Spleen (tissue), 13 donors: ENCODE measurements at places on chromosomes 7 and 10. TPM values are rescaled to one million over a fixed set of nuclear protein-coding genes. Genes with fewer than 3 reads are reported as not detected.

- H3K4me1 ChIP-seq = peaks cover 29% of the 10 kb centered on the region
- H3K27me3 ChIP-seq = no peaks in the 10 kb centered on the region
- H3K4me3 ChIP-seq = no peak overlapping the region
- no peak overlapping the region for H3K27ac ChIP-seq
These were observed 60.2 kb downstream of the WIPF3 start for GRCh38 chr7:29866490-29866930.

DNA sequence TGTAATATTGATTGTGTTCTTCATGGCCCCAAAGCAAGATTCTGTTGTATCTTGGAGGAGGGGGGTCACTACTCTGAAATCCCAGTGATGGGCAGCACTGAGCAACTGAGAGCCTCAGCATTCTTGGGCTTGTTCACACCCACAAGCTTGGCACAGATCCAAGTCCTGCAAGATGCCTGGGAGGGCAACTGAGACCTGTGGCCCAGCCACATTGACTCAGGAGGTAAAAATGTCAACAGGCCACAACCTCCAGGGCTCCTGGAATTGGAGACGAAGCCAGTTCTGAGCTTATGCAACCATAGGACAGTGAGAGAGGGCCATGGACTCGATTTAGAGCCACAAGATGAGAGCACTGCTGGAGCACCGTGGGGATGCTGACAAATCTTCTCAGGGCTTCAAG is 3.1 kb upstream of the DOCK1 start:
- peaks cover 9% of the 10 kb centered on the region for H3K4me1 ChIP-seq
- no peaks in the 10 kb centered on the region for H3K27me3 ChIP-seq
- H3K27ac ChIP-seq = no peak overlapping the region
- peak; percentile 35 for DNase-seq

DNA sequence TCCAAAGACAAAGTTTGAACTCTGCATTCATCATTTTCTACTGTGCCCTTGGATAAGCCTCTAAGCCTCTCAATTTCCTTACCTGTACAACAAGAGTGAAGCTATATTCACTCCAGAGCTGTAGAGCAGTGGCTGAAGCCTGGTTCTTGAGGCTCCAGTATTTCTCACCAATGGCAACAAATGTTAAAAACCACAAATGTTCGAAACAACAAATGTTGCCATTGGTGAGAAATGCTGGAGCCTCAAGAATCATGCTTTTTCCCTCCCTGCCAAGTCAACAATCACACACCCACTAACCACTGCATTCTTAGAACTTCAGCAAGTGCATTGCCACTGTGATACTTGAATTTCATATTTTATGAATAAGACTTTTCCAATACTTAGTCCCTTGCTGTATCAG is 237.9 kb downstream of the TMEM26 start:
- H3K4me3 ChIP-seq = no peak overlapping the region
- H3K27me3 ChIP-seq = no peaks in the 10 kb centered on the region
- no peak for DNase-seq
- H3K27ac ChIP-seq = no peak overlapping the region
- no peaks in the 10 kb centered on the region for H3K4me1 ChIP-seq
- H3K36me3 ChIP-seq = no peaks in the 10 kb centered on the region

DNA sequence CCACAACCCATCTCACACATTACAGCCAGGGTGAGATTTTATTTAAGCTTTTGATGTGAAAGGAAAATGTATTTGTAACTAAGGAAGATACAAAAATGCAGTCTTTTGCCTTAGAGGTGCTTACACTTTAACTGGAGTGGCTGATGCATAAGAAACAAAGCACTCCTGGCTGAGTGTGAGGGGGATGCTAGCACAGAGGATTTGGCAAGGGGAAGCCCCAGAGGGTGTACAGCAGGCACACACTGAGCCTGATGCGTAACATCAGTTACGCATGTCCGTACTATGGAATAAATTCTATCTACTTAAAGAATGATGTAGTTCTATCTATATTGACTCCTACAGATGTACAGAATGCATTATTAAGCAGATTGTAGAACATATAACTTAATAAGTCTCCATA is 17.8 kb downstream of the GIMAP8 start:
- H3K4me3 ChIP-seq = no peak overlapping the region
- no peak overlapping the region for H3K27ac ChIP-seq
- peaks cover 63% of the 10 kb centered on the region for H3K4me1 ChIP-seq
- H3K36me3 ChIP-seq = peaks cover 76% of the 10 kb centered on the region
- DNase-seq = no peak

- H3K27ac ChIP-seq = no peak overlapping the region
- H3K4me1 ChIP-seq = no peaks in the 10 kb centered on the region
- no peak overlapping the region for H3K4me3 ChIP-seq
- H3K27me3 ChIP-seq = no peaks in the 10 kb centered on the region
These were observed 550.2 kb downstream of the KCNMA1 start for GRCh38 chr10:77087366-77087765.

Gene RNF32
- polyA plus RNA-seq = 0.86 TPM

DNA sequence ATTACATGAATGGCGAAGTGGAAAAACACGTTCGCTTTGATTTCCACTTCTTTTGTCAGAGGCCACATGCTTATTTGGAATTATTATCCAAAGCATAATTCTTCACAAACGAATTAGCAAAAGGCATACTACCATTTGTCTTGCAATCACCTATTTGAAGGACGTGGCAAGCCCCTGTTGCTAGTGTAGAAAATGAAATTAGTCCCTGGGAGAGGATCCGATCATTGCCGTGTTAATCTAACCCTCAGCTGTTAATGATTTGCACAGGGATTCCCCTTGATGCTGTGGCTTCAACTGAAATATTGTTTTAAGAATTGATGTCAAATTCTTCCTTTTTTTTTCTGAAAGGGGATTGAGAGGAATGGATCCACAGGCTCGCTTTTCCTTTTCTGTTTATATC is 4.6 kb downstream of the AGMO start:
- H3K27me3 ChIP-seq = no peaks in the 10 kb centered on the region
- no peak overlapping the region for H3K27ac ChIP-seq
- H3K4me1 ChIP-seq = no peaks in the 10 kb centered on the region
- no peaks in the 10 kb centered on the region for H3K36me3 ChIP-seq
- no peak overlapping the region for H3K4me3 ChIP-seq

GRCh38 chr7:33903791-33904680 is 1.3 kb upstream of the BMPER start:
- H3K36me3 ChIP-seq = no peaks in the 10 kb centered on the region
- H3K27ac ChIP-seq = no peak overlapping the region
- H3K27me3 ChIP-seq = peaks cover 23% of the 10 kb centered on the region
